WTC11 (cell line): ENCODE measurements at places on chromosomes 6 and 20.
A peak's percentile ranks its signal among the peaks of the same experiment; 100 is the strongest.

DNA sequence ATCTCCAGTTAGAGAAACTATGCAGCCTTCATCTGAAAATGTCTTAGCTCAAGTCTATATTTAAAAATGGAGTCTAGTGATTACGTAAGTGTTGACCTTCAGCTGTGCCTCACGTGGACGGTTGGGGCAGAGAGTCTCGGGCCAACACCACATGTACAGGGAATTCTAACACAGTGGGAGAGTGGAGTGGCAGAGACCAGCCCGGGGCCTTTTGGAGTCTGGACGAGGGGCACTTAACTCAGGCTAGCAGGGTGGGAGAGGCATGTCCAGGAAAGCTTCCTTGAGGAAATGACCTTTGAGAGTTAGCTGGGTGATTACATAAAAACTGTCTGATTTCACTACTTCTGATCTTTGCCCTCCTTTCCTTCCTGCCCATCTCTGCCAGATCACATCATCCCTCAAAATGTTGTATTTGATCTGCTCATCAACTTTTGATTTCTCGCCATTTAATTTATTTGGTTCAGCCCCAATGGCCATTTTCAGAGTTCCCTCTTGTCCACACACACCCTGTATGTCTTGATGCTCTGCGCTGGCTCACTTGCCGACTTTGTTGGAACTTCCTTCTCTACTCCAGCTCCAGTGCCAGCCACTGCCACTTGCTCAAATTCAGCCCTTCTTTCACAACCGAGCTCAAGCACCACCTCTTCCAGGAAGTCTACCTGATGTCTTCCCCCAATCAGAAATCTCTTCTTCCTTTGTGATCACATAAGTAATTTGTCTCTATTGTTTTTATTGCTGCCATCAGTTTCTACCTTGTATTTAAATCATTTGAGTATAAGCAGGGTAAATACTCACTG lies 2.6 kb downstream of the ARMC2 start:
- DNase-seq: no peak

GRCh38 chr6:140346428-140346827 lies 972.0 kb upstream of the CITED2 start:
- DNase-seq: no peak

GRCh38 chr6:21496706-21497105 lies 96.8 kb upstream of the SOX4 start:
- DNase-seq: no peak

DNA sequence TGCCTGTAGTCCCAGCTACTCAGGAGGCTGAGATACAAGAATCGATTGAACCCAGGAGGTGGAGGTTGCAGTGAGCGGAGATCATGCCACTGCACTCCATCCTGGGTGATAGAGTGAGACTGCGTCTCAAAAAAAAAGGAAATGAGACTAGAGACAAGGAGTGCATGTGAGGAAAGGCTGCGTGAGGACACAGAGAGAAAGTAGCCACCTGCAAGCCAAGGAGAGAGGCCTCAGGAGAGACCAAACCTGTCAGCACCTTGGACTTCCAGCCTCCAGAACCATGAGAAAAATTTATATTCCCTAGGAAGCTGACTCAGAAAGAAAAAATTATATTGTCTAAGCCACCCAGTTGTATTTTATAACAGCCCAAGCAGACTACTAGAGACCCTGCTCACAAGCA lies 7.4 kb upstream of the BEND3 start:
- no peak for DNase-seq

GRCh38 chr6:123380257-123380656 lies 256.5 kb downstream of the TRDN start:
- DNase-seq: no peak

GRCh38 chr6:15776458-15776980 lies 113.7 kb upstream of the DTNBP1 start:
- DNase-seq: no peak

DNA sequence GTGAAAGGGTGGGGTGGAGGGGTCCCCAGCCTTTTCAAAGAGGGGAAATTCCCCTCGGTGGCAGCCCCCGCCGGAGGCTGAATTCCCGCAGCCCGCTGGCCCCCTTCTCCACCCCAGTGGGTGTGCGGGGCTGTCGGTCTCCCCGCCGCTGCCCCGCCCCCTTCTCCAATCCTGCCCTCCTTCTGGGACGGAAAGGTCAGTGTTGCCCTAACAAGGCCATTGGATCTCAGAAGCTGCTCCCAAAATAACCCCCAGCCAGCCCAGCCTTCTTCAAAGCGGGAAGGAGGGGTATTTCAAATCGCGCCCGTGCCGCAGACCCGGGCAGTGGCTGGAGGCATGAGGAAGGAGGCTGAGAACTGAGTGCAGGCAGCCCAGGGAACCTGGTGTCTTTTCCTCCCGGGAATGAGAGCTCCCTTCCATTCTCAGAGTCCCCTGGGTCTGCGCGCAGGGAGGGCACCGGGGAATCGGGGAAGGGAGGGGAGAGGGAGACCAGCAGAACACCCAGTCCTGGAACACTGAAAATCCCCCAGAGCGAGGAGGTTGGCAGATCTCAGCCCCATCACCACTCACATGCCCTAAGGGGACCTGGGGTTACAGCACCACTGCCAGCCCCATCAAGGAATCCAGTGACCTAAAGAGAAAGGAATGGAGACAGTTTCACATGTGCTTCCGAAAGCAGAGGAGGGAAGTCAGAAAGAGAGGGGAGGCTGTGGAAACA lies at the start of gene JPH2:
TSS of gene JPH2 (minus strand) at position 135 of the 718 bp plus-strand sequence. CDS start 483 bp downstream, outside the sequence.
- DNase-seq: peak; percentile 74

- no peak for DNase-seq
These were observed 67.2 kb downstream of the TCP11 start for GRCh38 chr6:35073766-35074471.

GRCh38 chr20:7272512-7272911 lies 505.0 kb downstream of the BMP2 start:
- DNase-seq: no peak

GRCh38 chr6:35473850-35474130 lies 5.6 kb downstream of the RPL10A start:
- no peak for DNase-seq

DNA sequence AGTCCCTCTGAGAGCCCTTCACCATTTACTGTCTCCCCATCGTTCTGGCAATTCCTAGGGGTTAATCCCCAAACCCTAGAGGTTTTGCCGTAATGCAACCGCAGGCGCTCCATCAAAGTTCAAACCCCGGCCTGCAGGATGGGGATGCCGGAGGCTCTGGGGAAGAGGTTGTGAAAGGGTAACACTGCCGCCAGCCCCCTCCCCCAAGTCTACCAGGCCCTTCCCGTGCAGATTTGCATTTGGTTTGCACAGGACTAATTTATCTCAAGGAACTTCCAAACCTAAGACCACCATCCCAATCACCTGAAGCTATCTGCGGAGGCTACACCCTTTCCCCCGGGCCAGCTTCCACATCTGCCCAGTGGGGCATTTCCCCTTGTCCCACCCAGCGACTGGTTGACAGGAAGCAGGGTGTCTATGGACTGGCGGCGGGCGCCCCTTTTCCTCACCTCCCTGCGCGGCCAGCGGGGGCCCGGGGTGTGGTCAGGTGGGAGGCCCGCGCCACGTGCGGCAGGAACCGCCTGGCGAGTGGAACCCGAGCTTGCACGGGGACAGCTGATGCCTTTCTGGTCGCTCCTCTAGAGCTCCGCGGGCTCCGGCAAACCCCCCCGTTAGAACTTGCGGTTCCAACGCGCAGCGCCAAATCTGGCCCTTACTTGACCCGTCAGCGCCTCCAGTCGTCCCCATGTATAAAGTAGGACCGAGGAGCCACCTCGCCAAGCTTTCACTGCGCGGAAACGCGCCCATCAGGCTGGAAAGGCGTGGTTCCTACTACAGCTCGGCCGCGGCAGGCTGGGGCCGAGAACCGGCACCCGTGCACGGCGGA lies 9.4 kb upstream of the SLC4A11 start:
- DNase-seq: peak; percentile 72

GRCh38 chr6:106757267-106757666 lies 127.9 kb downstream of the QRSL1 start:
- DNase-seq: no peak

DNA sequence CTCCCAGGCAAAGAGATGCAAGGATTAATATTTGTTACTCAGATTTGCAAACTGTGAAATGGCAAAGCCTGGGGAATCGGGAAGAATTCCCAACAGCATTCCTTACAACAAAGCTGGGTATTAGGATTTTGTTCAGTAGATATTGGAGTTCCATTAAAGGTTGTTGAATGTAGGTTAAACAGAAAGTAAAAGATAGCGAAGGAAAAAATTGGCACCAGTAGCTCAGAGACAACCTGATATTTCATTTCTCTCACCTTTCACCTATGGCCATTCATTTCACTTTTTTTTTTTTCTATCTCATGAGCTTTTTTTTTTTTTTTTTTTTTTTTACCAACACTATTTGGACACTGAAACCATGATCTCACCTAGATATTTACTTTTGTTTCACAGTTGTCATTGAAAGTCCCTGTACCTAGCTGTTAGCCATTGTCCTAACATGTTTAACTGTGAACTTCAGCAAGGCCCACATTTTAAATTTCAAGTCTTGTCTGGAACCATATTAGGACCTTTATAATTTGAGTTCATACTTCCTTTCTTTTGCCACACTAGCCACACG lies 552.5 kb downstream of the HAO1 start:
- no peak for DNase-seq

DNA sequence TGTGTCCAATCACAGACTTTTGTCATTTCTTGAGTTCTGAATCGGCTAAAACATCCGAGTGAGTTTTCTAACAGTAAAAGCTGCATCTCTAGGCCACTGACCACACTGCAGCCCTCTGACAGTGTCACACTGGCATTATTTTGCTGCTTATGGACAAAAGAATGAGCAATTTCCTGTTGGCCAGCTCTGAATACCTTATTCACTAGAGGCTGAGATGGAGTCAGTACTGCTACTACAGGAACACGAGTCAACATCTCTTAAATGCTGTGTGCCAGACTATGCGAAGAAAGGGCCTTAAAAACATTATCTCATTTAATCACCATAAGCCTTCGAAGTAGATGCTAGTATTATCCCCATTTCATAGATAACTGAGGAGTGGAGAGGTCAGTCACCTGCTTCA lies 42.5 kb upstream of the IPCEF1 start:
- DNase-seq: no peak

- DNase-seq: no peak
These were observed 10.6 kb downstream of the TCF21 start for GRCh38 chr6:133899556-133899955.

GRCh38 chr6:29667158-29667557 lies 10.3 kb downstream of the MOG start:
- peak; percentile 47 for DNase-seq
